ENCODE measurements at places on chromosomes 6 and 20.

- peak; percentile 27 for DNase-seq
Observed at GRCh38 chr6:12163149-12163548, 127.0 kb upstream of the EDN1 start.

DNA sequence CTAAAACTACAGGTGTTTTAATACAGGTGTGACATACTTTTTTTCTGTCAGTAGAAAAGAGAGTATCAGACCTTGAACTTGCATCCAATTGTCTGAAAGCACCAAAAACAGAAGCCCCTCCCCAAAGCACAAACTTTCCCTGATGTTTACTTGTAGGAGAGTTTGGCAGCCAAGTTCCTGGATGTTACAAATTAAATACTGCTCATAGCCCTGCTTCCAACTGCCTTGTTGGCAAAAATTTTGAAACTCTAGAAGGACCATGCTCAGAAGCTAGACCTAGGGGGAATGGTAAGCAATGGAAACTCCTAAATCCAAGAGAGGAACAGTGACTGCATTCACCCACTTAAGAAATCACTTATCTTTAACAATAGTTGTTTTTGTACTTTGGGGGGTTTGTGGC lies 17.0 kb upstream of the ARG1 start:
- DNase-seq: no peak

DNA sequence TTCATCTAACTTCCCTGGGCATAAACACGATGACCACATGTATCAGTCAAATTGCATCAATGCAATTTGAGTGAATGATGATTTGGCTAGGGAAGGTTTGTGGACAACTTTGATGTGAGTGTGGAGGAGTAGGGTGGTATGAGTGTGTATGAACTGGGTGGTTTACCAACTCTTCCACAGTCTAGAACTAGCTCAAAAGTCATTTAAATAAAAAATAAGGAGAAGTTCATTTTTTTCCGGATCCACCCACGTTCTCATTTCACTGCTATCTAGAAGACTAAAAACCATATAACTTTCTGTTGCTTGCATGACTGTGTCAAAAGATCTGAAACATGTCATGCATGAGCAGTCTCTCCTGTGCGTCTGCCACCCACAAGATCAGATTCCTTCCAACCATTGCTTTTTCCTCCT lies 23.6 kb downstream of the SLC35D3 start:
- DNase-seq: no peak

DNA sequence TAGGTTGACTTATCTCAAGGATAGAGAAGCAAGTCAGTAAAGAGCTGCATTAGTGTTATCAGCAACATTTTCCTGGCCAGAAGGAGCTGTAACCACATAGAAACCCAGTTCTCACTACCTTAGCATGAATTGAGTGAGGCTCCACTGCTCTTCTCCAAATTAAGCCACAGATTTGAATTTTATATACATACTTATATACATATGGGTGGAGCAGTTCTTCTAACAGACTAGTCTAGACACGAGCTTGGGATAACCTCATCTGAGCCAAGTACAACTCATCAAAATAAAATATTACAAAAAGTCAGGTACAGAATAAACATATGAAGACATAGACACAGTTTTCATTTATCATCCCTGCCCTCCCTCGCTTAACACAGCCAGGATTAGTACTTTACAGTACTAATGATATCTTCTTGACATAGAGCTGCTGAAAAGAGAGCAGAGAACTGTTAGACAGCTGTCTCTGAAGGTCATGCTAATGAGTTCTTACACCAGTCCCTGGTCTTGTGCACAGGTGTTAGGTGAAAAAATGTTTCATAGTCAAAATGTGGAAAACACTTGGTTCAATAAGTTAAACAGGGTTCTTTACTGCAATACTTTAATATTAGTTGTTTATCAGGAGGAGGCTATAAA lies 147.4 kb upstream of the HTR1E start:
- DNase-seq: no peak

- no peak for DNase-seq
Observed at GRCh38 chr6:83514866-83515466, 2.6 kb downstream of the PRSS35 start.

DNA sequence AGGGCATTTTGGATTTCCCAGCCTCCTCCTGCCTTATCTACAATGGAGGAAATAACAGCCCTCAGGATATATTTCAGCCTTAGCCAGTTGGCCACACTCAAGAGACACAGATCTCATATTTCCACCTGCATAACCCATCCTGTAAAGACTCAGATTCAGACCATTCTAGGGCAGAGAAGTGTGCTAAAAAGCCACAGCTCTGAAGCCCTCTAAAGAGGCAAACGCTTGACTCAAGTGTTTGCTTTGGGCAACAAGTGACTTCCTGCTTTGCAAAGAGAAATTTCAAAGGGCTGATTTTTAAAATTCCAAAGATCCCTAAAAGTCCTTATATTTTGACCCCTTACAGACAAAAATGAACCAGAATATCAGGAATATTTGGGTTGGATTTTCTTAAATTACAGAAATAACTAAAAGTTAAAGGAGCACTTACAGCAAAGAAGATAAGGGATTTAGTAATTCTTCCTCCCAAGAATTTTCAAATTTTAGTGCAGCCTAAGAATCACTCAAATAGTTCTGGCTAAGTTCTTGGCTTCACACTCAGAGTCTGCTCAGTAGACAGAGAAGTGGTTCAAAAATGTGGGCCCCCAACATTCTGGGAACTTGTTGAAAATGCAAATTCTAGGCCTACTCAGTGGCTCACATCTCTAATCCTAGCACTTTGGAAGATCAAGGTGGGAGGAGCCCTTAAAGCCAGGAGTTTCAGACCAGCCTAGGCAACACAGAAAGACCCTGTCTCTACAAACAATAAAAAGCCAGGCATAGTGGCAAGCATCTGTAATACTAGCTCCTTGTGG lies 18.9 kb upstream of the ADGRF5 start:
- DNase-seq: no peak

DNA sequence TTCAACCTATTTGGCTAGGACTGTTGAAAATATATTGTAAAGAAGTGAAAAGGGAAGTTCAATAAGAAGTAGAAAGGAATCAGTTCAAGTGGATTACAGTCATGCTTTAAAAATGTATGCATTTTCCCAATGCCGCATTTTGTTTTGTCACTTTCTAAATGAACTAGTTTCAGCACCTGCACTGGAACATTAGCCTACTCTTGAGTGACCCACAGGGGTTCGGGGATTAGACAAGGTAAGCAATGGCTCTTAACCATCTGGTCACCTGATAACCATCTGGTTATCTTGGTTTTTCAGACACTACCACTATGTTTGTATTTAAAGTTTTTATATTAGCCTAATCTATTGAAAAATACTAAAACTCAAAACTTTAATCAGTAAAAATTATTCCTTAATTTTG lies 97.6 kb downstream of the CD164 start:
- no peak for DNase-seq

GRCh38 chr6:42896178-42896719 lies 16.8 kb downstream of the RPL7L1 start:
- no peak for DNase-seq

GRCh38 chr6:52144196-52145076 lies 41.7 kb upstream of the IL17A start:
- DNase-seq: no peak

GRCh38 chr6:14606353-14606752 lies 488.8 kb downstream of the CD83 start:
- no peak for DNase-seq

DNA sequence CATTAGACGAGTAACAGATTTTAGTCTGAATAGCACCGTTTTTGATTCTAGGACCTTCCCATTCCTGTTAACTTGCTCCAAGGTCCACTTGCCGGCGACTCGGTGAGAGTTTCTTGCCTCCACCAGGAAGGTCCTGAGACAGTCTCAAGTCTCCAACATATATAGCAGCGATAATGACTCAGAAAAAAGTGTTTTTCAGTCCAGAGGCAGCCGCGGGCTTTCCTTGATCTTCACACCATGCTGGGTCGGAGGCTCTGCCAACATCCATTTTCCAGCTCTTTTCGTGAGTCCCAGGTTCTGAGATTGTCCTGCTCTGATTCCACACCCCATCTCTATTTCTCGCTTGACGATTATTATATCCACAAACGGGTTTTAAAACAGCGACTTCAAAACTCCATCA lies 170.5 kb downstream of the GPX5 start:
- DNase-seq: no peak

DNA sequence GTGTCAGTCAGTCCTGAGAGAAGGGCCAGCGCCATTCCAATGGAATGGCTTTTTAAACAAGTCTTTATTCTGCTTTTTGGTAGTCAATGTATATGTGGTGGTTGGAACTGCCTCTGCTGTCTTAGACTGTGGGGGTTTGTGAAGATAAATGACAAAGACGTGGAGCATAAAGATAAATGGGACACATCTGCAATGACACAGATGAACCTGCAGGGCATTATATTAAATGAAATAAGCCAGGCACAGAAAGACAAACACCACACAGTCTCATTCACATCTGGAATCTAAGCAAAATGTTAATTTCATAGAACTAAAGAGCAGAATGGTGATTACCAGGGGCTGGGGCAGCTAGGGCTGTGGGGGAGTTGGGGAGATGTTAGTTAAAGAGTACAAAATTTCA lies 912.8 kb upstream of the MAN1A1 start:
- no peak for DNase-seq

DNA sequence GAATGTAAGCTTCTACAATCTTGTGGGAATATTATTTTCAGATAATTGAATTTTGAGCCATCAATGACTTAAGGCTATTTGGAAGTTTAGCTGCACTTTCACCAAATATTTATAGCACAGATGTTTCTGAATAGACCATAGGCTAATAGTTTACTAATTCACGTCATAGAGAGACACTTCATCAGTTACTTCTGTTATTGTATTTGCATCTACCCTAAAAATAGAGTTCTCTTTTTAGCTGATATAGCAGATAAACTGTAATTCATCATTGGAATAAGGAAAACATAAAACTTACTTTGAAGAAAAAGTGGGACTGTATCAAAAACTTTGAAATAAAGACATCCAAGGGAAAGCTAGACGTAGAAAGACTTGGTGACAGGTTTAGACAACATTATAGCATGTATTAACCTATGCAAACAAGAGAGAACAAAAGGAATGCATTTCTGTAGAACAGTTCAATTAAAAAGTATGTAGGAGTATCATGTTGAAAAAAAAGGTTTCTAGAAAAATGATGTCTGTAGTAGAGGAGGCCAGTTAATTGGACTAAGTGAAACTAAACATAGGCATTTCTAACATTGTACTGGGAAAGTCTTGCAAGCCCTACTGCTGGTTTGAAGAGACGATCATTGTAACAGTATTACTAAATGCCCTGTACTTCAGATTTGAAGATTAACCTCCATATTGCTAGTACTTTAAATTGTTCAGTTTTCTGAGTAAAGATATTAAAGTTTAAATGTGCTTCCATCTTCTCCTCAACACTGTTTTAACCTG lies 123.3 kb downstream of the ZFAND3 start:
- DNase-seq: no peak

DNA sequence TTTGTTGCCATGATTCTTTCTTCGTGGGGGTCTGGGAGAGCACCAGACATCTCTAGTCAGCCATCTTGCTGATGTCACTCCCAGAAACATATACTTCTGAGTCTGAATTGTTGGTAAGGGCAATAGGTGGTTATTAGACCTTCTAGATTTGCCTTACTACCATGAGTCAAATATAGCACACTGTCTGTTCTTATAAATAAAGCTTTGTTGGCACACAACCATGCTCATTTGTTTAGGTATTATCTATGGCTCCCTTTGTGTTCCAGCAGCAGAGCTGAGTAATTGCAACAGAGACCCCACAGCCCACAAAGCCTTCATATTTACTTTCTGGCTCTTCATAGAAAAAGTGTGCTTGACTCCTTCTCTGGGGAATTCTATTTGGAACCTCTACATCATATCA lies 62.9 kb downstream of the CDH26 start:
- no peak for DNase-seq

- no peak for DNase-seq
Observed at GRCh38 chr6:157982563-157983405, 1.1 kb downstream of the SYNJ2 start.

GRCh38 chr20:38590676-38591473 lies 9.9 kb downstream of the ADIG start:
- DNase-seq: no peak

- no peak for DNase-seq
Observed at GRCh38 chr6:122569230-122569771, 40.9 kb upstream of the PKIB start.

DNA sequence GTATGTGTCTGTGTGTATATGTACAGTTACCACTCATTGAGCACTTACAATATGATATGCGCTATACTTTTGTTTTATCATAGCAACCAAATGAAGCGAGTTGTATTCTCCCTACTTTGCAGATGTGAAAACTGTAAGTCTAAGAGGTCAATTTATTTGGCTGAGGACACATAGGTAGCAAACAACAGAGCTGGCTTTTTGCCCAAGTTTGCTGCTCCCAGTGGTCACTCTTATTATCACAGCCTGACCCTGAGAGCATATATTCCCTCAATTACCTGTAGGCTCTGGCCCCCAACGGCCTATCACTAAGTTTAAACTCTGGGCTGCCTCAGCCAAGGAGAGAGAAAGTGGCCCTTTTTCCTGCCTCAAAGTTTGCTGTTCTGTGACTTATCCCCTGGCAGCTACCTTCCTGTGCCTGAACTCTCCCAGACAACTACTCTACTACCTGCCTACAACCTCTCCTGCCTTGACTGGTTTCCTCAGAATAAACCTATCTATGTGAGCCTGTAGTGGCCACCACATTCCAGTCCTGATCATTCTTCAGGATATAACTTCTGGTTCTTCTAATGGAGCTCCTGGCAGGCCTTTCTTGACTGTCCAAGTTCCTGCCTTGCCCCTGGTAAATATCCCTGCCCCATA lies 221.8 kb downstream of the FRK start:
- DNase-seq: no peak

DNA sequence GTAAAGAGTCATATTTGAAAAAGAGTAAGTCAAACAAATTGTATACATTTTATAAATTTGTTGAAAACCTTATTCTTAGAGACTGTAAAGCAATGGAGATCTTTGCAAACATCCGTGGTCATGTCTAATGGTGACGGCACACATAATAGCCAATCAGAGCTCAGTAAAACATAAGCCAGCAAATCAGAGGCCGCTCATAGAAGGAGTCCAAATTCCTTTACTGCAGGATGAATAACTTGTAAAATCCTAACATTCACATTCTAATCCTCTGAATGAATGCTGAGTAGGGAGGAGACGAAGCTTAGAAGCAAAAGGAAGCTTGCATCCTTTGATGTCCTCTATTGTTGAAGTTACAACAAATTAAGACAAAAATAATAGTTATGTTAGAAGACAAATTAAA lies 401.7 kb downstream of the PRKN start:
- no peak for DNase-seq

GRCh38 chr6:31358302-31358701 lies 1.3 kb upstream of the HLA-B start:
- DNase-seq: no peak

- no peak for DNase-seq
Observed at GRCh38 chr6:166650824-166651807, 24.1 kb upstream of the RPS6KA2 start.

DNA sequence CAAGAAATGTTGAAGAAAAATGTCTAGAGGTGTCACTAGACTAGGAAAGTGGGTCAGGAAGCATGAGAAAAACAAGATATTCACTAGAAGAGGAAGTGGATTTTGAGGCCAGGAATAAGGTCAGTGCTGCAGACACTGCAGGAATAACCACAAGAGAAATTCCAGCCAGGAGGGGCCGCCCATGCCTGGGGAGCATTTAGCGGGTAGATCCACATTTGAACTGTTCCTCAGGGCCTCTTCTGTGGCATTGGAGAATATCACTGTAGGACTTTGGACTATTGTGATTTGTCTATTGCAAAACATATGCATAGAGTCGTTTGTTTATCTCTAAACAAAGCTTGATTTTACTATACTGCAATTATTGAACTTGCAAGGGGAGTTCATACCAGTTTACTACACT lies 49.6 kb upstream of the CCDC28A start:
- no peak for DNase-seq

All from T-helper 22 cell (primary cell).